Stomach (tissue), 19 donors: ENCODE measurements at places on chromosomes 1 and 21. TPM values are rescaled to one million over a fixed set of nuclear protein-coding genes. Genes with fewer than 3 reads are reported as not detected.

PADI4 gene
- total RNA-seq = 0.18 TPM

ATP1A4 gene
- not detected for total RNA-seq

PFKFB2 gene
- 29.1 TPM for total RNA-seq

S100B gene
- total RNA-seq = 1.8 TPM

DNA sequence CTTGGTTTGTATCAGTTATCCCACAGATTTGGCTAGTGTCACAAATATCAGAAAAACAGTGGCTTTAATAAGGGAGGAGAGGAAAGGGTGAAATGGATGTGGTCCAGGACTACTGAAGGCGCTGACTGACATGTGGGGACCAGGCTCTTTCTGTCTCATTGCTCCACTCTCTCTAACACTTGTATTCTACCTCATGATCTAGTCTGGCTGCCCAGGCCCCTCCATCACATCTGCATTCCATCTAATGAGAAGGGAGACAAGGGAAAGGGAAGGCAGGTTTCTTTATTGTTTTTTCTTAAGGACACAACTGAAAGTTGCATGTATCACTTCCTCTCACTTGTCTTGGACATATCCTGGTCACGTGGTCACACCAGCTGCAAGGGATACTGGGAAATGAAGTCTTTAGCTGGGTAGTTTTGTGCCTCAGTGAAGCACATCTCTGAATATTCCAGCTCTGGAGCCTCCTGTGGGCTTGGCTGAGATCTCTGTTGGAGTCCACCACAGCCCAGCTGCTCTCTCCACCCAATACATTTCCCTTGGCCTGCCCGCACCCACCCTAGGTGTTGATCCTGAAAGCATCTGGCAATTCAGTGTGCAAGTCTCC lies 42.0 kb upstream of the PADI2 start:
- DNase-seq = no peak
